A172 (cell line): ENCODE measurements at places on chromosomes 5 and 9. TPM values are rescaled to one million over a fixed set of nuclear protein-coding genes. Genes with fewer than 3 reads are reported as not detected.

Gene SPINK13
- total RNA-seq: not detected in 2 replicates

Gene GADD45G
- total RNA-seq: 6.0 and 10.2 TPM in 2 replicates

Gene SIMC1
- total RNA-seq: 11.8 and 13.2 TPM in 2 replicates

Gene SEMA5A
- total RNA-seq: 9.3 and 12.0 TPM in 2 replicates

Gene OTP
- total RNA-seq: not detected in 2 replicates

Gene OGN
- not detected in 2 replicates for total RNA-seq

Gene GBA2
- 12.2 and 15.0 TPM in 2 replicates for total RNA-seq

Gene LRRC19
- total RNA-seq: not detected in 2 replicates

Gene CRHBP
- total RNA-seq: 0.14 TPM in 1 of 2 replicates, not detected in the other

Gene RORB
- not detected in 2 replicates for total RNA-seq

Gene FAT2
- total RNA-seq: 0.22 and 0.36 TPM in 2 replicates

Gene PRR7
- total RNA-seq: 58.8 and 72.4 TPM in 2 replicates

Gene RNF44
- 8.1 and 9.2 TPM in 2 replicates for total RNA-seq
